Eye (tissue), 1 donor: ENCODE measurements at places on chromosomes 2 and 18.

DNA sequence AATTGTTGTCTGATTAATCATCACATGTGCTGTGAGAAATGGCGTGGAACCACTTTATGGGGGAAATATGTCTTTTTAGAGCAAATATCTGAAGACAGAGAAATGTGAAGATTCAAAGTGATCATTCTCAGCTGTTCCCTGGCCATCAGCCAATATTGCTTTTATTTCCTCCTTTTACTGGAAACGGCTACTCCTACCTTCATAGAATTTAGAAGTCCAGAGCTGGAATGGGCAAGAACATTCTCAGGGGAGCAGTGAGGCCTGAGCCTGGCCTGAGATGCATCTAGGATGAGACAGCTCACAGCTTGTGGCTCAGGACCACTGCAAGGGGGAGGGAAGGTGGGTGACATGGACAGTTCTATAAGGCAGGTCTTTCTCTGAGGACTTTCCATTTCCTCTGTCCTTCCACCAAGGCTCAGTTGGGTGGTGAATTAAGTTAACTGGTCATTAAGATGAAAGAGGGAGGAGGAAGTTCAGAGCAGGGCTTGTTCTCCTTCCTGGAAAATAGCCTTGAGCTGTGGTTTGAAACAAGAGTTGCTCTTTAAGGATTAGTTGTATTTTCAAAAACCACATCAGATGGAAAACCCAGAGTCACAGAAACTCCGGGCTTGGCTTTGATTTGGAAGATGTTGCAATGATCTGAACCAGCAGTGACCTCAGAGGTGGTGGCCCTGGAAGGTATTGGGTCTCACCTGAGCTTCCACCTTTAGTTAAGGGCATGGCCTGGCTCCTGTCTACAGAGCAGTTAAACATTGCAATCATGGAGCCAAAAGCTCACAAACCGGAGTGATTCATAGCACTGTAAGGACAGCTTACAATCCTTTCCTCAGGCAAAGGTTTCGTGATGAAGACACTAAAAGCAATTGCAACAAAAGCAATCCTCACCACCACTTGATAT is 144.3 kb downstream of the VAPA start:
- DNase-seq, result no peak

- DNase-seq, result no peak
These were observed 88.2 kb upstream of the GLI2 start for GRCh38 chr2:120647487-120647886.

GRCh38 chr2:65866148-65866547 is 433.7 kb upstream of the SPRED2 start:
- DNase-seq, result no peak

GRCh38 chr18:74689251-74689650 is 91.6 kb downstream of the ZNF407 start:
- no peak for DNase-seq

- no peak for DNase-seq
These were observed 65.1 kb upstream of the STAM2 start for GRCh38 chr2:152240559-152241231.

- DNase-seq, result no peak
These were observed 2.9 kb downstream of the ALPI start for GRCh38 chr2:232458661-232459418.

DNA sequence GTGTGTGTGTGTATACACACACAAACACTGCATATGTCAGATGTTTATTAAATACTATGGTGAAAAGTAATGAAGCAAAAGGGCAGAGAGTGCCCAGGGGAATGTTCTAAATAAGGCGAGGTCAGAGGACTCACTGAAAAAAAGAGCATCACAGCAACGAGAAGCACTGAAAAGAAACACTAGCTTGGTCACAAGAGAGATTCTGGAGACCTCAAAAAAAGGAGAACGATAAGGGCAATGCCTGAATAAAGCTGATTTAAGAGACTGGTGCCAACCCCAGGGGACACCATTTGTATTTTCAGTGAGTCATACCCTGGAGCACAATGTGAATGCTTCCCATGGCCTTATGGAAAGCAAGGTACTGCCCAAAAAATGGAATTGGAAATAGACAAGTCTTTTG is 14.5 kb downstream of the SLC40A1 start:
- no peak for DNase-seq

GRCh38 chr2:151029406-151030157 is 232.1 kb downstream of the RBM43 start:
- no peak for DNase-seq
